ENCODE measurements at places on chromosomes 2 and 18.

DNA sequence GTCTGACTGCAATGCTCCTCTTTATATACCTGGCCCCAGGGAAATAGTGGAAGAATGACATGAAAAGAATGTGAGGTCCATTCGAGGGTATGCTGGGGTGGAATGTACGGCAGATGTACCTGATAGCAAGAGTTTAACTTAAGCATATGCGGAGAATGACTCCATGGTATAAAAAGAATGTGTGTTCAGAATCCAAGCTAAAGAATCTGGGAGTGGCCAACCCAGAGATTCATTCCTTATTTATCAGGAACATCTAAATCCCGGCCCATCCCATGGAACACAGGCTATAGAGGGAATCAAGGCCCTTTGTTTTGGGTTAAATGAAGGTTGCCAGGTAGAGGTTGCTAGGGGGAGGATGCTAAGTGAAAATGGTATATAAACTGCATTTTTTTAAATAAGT lies 150.0 kb downstream of the ZNF385B start:
- DNase-seq = no peak

GRCh38 chr2:17901246-17901645 lies 22.8 kb downstream of the KCNS3 start:
- DNase-seq = no peak

DNA sequence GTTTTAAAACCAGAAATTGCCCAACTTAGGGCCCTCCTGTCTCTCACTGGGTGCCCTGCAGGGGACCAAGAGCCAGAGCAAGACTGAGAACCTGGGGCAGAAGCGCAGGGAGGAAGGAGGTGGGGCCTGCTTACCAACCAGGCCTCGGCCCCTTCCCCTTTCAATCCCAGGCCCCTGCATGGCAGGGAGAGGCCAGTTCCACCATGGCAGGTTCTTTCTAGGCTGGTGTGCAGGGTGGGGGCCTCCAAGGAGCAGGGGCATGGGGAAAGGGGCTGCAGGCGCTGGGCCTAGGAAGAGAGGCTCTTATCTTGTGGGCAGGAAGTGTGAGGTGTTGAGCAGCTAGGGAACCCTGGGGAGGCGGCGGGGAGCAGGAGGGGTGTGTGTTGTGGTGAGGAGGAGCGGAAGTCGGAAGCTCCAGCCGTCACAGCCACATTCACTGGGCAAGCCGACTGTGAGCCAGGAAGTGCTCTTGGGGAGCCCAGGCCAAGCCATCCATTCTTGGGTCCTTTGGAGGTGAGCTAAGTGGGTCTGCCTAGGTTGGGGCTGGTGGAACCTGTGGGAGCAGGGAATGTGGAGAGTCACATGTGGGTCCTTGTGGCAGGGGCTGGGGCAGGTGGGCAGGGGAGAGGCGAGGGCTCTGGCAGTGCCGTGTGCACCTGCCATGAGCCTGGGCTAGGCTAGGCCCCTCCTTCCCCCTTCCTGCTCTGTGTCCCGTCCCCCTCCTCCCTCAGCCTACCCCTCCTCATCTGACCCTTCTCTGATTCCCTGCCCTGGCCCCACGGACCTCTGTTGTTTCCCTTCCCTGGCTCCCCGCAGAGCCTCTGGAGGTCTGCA lies at the start of gene PSD4:
Gene PSD4, plus strand, starts transcription at position 430 of the 834 bp plus-strand sequence. CDS start 8,486 bp downstream, outside the sequence.
- peak; percentile 70 for DNase-seq

DNA sequence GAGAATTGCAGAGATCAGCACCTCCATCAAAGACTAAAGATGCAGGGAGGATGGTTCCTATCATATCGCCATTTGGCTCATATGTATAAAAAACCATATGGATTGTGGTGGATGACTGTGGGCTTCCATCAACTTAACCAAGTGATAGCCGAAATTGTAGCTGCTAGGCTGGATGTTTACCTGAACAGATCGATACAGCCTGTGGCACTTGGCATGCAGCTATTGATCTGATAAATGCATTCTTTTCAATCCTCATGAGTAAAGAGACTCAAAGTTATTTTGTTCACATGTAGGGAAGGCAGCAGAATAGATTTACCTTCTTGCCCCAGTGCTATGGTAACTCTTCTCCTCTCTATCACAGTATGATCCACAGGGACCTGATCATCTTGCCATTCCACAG lies 18.5 kb downstream of the CHCHD5 start:
- no peak for DNase-seq

DNA sequence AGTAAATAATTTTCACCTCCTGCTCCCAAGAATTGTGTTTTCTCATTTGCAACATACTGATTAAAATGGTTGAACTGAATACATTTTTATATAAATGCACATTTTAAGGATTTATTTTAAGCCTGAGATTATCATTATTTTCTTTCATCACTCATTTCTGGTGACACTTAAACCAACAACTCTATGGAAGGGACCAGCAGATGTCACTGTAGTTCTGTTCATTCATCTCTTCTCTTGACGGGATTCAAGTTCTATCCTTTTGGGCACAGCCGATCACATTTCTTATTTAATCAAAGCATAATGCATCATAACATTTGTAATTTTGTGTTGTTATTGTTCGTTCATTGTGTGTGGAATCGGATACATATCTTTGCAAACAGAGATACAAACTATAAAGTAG lies 417.9 kb downstream of the HRH4 start:
- no peak for DNase-seq

GRCh38 chr2:2731101-2731815 lies 400.2 kb upstream of the MYT1L start:
- DNase-seq = no peak

GRCh38 chr18:51361130-51361860 lies 163.8 kb upstream of the MEX3C start:
- DNase-seq = no peak

- DNase-seq = no peak
These were observed 270.5 kb upstream of the CDH19 start for GRCh38 chr18:66874375-66874774.

DNA sequence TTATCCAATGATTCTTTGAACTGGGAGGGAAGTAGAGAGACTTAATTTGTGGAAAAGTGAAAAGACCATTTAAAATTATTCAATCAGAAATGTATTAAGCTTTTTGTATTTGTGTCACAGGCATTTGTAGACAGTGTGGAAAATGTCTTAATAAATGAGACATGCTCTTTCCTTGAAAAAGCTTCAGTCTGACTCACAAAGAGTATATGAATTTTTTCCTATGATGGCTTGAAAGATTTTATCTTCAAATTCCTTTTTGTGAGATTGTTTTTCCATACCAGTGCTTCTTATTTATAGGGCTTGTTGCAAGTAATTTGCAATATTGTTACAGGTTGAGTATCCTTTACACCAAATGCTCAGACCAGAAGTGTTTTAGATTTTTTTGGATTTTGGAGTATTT lies 39.5 kb downstream of the STON1 start:
- no peak for DNase-seq

GRCh38 chr18:27110319-27110718 lies 74.8 kb downstream of the CHST9 start:
- no peak for DNase-seq

DNA sequence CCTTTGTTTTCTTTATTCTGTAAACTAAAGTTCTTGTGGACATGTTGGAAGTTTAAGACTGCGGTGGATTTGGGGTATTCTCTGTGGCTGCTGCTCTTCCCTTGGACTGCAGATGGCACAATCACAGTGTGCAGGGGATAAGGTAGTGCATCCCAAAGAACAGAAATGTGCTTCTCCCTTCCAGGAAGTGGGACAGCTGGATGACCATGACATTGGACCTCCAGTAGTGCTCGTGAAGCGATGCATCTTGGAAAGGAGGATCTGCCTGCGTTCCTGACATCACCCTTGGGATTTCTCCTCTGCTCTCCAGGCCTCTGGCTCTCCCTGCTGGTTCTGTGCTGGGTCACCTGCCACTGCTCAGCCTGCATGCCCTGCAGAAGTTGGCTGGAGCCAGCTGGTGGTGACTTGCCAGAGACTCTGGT lies 109.9 kb downstream of the SLC4A3 start:
- no peak for DNase-seq

- DNase-seq = no peak
These were observed 49.6 kb upstream of the ZNF638 start for GRCh38 chr2:71281950-71282349.

- DNase-seq = no peak
These were observed 189.9 kb upstream of the NDUFV2 start for GRCh38 chr18:8912348-8913326.

GRCh38 chr2:128753800-128754199 lies 435.1 kb upstream of the HS6ST1 start:
- DNase-seq = no peak

GRCh38 chr2:86014493-86014892 lies 91.2 kb downstream of the POLR1A start:
- DNase-seq = no peak

DNA sequence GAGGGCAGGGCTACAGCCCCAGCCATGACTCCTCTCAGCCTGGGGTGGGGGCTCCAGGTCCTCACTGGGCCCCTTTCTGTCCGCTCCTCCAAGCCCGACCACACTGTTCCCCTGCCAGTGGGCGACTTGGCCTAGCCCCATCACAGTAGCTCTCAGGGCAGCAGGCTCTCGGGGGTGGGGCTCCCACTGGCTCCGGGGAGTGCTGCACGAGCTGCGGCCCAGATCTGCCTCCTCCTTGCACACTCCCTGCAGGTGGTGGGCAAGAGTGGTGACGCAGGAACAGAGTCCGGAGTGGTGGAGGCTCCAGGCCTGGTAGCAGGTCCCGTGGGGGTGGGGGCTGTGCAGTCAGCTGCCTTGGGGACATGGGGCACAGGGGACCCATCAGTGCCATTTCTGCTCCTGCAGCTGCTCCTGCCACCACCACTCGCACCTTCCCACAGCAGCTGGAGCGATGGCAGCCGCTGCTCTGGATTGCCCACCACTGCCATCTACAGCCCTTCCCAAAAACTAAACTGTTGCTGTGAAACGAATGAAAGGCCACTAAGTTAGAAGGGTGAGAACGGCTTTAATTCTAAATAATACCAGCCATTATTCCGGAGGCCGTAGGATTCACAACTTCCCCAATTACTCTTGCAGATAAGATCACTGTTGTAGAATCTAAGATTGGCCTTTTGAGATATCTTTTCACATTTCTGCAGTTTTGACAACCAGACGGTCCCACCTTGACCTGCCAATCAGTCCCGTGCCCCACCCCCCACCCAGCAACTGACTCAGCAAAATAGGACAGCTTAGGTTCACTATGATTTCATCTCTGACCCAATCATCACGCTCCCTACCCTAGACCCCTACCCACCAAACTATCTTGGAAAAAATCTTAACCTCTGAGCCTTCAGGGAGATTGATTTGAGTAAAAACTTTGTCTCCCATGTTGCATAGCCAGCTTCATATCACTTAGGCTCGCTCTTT lies 530.2 kb downstream of the DCC start:
- no peak for DNase-seq

- DNase-seq = no peak
These were observed 100.7 kb upstream of the MSH6 start for GRCh38 chr2:47682216-47682749.

DNA sequence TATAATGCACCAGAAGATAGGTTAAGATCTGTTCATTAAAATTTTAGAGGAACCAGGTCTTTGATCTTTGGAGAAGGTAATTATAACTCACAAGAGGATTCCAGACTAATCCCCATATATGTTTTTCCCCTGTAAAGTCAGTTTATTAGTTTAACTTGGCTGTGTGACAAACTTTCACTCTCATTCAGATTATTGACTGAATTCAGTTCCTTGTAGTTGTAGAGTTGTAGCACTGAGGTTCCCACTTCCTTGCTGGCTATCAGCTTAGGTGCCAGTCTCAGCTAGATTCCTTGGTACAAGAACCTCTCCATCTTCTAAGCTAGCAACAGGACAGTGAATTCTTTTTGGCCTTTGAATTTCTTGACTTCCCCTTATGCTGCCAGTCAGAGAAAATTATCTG lies 19.1 kb downstream of the REG1A start:
- no peak for DNase-seq

GRCh38 chr2:45814488-45814887 lies 163.0 kb downstream of the PRKCE start:
- no peak for DNase-seq

DNA sequence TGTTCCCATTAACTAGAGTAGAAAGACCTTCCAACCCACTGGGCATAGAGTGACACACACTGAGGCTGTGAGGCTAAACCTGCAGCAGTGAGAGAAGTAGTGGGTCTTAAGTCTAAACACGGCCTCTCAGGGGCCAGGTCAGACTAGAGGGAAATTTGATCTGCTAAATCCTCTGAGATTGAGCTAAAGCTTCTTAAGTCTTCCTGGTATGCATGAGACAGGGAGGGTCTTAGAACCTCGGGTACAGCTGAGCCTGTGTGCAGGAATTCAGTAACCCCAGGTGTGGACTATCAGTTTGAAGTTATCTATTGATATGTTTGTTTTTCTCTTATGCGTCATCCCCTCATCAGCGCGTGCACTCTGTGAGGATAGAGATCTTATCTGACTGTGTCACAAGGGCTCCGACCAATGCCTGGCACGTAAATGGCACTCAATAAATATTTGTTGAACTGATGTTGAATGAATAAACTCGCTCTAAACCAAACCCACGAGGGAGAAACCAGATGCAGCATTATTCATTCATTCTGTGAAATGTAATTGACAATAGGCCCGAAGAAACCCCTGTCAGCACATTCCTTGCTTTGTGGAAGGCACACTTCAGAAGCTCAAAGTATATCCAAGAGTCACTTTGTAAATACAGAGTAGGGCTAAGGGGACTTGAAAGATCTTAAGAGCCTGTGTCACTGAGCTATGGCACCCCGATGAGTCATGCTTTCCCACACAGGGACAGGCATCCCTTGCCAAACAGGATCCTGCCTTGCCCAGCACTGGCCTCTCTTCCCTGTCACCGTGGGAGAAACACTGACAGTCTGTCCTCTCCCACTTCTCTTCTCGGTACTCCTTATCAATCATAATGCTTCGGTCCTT lies 21.7 kb upstream of the RAB10 start:
- DNase-seq = no peak

- DNase-seq = no peak
These were observed 602.2 kb downstream of the GALR1 start for GRCh38 chr18:77851802-77852201.

- DNase-seq = no peak
These were observed 822.9 kb downstream of the RNF144A start for GRCh38 chr2:7740114-7740513.

GRCh38 chr18:25093141-25093540 lies 258.8 kb downstream of the ZNF521 start:
- DNase-seq = no peak

DNA sequence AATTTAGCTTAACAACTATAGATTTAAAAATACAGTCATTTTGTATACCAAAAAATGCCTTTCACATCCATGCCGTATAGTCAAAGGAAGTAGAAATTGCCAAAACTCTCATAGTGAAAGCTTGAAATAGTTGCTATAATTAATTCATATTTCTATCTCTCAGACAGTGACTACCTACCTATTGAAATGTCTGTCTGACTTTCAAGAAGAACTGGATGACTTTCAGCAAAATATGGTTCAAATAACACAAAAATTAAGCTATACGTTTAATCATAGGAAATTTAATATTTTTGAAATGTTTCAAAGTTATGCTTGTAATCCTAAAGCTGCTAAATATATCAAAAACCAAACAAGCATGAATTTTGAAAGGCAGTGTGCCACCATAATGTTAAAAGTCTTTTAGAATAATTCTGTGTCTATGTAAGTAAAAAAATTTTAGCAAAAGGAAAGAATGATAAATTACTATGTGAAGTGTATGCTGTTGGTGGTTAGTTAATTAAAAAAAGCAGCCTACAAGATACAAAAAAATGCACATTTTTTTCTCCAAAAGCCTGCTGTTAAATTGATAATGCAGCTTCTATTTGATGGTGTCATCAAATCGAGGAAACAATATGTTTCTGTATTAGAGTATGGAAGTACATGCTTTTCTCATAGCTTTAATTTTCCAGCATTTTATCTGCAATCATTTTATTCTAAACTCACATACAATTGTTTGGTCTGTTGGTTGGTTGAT lies 57.7 kb upstream of the ST6GAL2 start:
- no peak for DNase-seq

GRCh38 chr18:48122376-48122775 lies 191.9 kb upstream of the SMAD2 start:
- no peak for DNase-seq

All from stimulated activated CD4-positive, alpha-beta T cell treated with anti-CD3 and anti-CD28 coated beads, TNF-alpha, amount 100 ng/mL, for 4 hours (primary cell).